ENCODE measurements at places on chromosomes 7 and 10. TPM values are rescaled to one million over a fixed set of nuclear protein-coding genes. Genes with fewer than 3 reads are reported as not detected.

Gene CLDN4
- total RNA-seq = 11.7 TPM

Gene SLC39A12
- not detected for total RNA-seq

Gene ZNF503
- total RNA-seq = 33.7 TPM

Gene IKZF1
- not detected for total RNA-seq

Gene DTX2
- 17.7 TPM for total RNA-seq

Measured in mammary epithelial cell (primary cell).